ENCODE measurements at places on chromosomes 5 and 9.

DNA sequence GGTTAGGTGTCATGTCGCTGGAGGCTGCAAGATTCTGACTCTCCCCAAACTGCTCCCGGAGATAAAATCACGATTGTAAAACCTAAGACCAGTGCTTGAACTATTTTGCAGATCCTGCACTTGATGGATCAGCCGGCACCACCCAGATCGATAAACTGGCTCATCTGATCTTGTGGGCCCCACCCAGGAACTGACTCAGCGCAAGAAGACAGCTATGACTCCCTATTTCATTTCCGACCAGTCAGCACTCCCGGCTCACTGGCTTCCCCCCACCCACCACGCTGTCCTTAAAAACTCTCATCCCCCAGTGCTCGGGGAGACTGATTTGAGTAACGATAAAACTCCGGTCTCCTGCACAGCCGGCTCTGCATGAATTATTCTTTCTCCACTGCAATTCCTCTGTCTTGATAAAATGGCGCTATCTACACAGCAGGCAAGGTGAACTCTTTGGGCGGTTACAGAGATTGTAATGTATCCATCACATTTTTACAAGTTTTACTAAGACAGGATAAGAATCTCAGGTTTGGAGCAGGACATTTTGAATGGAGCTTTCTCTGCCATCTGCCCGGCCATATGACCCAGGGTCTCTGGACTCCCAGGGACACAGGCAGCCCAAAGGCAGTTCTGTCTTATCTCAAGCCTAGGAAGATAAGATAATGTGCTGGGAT lies 10.6 kb upstream of the PPP1R26 start:
- DNase-seq: peak; percentile 86

DNA sequence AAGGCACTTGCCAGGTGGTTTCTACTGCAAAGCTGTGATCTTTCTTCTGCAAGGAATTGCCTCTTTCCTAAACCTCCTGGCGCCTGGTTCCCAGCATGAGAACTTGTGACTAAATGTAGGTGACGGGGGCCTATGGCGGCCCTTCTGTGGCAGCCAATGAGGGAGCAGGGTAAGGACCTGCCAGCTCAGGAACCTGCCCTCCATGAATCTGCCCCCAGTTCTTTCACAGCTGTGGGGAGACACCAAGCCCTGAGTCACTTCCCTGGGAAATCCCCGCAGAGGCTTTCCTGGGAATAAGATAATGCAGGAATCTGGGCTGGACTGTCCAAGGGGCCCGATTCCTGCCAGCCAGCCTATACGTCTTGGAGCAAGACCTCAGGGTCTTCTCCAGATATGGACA lies 56.7 kb upstream of the CTNNA1 start:
- DNase-seq: no peak

DNA sequence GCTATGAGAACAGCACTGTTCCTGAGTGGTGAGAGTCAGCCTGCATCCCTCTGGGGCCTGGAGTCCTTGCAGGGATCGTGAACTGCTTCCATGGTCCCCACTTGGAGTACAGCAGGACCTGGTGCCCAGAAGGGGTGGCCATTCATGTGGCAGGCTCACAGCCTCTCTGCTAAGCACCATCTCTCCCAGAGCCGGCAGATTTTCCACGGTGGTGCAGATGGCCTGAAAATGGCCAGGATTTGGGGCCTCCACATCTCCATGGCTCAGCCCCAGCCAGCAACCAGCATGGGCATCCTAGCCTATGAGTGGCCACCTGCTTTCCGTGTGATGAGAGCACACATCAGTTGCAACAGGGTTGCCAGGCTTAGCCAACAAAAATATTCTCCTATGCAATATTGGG lies 33.9 kb upstream of the SEMA4D start:
- no peak for DNase-seq

- DNase-seq: no peak
Observed at GRCh38 chr9:9914174-9914573, 698.6 kb downstream of the PTPRD start.

DNA sequence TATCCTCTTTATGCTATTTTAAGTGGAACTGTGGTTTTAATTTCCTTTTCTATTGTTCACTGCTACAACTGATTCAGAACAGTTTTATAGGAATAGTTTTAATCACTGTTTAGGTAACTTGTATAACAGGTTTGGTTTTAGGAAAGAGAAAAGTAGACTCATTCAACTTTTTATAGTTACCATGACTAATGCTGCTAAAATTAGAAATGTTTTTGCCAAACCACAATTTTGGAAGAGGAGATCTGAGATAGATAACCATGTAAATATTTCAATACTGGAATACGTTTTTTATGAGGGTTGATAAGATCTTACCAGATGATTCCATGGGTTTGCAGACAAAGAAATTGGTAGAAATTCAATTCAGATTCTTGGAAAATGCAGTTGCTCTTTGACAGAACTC lies 404.6 kb upstream of the ARRDC3 start:
- no peak for DNase-seq

GRCh38 chr5:8396246-8396645 lies 527.3 kb downstream of the MTRR start:
- no peak for DNase-seq

GRCh38 chr5:176643491-176644219 lies 3.6 kb upstream of the TSPAN17 start:
- no peak for DNase-seq

- no peak for DNase-seq
Observed at GRCh38 chr5:7754997-7755596, 95.8 kb downstream of the CFAP90 start.

DNA sequence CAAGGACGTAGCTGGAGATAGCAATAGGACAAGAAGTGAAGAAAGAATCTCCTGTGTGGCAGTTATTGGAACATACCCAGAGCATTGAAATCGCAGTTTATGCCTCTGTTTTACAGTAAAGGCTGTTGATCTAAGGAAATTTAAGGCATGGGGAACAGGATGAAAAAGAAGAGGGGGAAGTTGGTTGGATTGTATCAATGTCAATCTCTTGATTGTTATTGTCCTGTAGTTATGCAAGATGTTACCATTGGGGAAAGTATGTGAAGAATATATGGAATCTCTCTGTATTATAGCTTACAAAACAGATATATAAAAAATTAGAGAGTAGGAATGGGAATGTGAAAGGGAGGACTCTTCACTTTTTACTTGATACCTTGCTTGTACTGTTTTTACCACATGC lies 195.6 kb upstream of the NREP start:
- no peak for DNase-seq

GRCh38 chr9:134062461-134063087 lies 5.3 kb downstream of the BRD3 start:
- DNase-seq: no peak

DNA sequence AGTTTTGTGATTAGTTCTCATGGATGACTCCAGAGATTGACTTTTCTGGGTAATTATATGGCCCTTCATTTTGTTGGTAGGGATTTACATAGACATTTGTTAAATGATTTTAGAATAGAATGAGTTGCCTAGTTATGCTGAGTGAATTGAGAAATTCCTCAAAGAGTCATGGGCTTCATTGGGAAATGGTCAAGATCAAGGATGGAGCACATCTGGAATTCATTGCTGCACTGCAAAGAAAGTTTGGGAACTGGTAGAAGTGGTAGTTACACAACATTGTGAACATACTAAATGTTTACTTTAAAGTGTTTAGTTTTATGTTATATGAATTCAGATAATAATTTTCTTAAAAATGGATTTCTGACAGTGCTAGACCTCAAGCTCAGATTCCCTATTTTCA lies 46.5 kb downstream of the PIP5K1B start:
- DNase-seq: no peak

DNA sequence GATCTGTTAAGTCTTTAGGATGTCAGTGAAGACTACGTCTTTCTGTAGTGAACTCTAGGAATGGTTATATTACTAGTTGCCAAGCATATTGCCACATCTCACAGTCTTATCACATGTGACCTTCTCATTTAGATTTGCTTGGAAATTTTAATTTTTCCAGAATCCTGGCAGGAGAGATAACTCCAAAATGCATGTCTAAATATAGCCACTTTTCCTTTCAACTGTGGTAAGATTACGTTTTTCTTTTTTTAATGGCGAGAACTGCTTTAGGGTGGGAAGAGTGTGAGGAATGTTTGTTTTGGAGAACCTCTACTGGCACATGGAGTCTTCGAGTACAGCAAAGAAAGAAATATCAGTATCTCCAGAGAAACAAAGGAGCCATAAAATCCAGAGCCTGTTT lies 91.7 kb upstream of the ADAMTSL1 start:
- no peak for DNase-seq

DNA sequence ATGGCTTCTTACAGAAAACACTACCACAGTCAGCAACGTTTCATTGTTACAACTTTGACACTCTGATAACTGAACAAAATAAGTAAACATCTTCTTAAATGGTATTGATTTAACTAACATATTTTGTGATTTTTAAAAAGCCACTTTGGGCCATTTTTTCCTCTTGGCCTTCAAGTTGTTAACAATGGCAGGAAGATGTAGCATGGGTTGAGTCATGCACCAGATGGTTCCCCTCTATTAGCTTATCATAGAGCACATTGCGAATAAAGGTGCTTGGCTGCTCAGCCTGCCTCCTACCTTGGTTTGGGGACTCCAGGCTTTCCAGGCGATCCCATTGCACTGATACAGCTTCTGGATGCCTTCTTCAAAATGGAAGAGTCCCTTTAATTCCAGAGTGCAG lies 24.1 kb upstream of the CER1 start:
- DNase-seq: no peak

GRCh38 chr5:118775790-118776499 lies 212.4 kb downstream of the DTWD2 start:
- DNase-seq: no peak

GRCh38 chr5:158070859-158071258 lies 211.9 kb upstream of the CLINT1 start:
- no peak for DNase-seq

GRCh38 chr5:79236970-79237739 lies 1.2 kb downstream of the JMY start:
- peak; percentile 44 for DNase-seq

GRCh38 chr5:59008816-59009473 lies 426.1 kb downstream of the RAB3C start:
- no peak for DNase-seq

DNA sequence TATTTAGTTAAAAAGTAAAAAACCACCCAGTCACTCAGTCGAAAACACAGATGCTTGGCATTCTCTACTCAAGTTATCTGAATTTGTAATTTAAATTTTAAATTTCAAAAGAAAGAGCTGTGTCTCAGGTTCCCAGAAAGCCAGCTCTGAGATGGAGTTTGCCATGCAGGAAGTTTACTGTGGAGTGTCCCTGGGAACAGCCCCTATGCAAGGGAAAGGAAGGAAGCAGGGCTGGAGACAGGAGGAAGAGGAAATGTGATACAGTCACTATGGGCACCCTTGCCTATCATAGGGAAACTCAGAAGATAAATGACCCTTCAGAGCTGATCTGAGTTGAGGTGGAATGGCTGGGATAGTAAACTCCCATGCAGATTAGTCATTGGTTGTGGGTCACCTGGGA lies 408.8 kb upstream of the ACTBL2 start:
- DNase-seq: no peak

- DNase-seq: no peak
Observed at GRCh38 chr9:10534850-10535249, 78.0 kb downstream of the PTPRD start.

GRCh38 chr5:59095480-59095879 lies 512.6 kb downstream of the RAB3C start:
- DNase-seq: no peak

- no peak for DNase-seq
Observed at GRCh38 chr9:117296453-117296852, 118.4 kb downstream of the ASTN2 start.

DNA sequence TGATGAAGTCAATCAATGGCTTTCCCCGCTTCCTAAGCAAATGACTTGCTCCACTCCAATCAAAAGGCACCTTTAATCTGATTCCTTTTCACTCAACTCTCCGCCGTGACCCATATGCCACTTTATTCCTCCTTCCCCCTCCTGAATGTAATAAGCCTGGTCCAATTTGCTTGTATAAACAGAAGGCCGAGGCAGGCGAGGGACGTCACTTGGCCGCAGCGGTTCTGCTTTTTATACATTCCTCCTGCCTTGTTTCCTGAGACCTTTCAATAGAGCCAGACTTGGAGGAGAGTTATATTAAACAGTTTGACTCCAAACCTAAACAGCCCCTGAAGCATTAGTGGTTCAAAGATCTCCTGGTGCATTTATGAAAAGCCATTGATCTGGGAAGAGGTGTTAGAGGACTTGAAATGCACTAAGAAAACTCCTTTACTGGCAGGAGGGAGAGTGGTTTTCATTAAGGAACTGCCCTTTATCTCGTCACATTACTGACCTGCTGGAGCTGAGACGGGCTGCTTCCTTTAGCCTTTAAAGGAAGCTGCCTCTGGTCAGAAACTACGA lies 273.4 kb downstream of the SLIT3 start:
- no peak for DNase-seq

DNA sequence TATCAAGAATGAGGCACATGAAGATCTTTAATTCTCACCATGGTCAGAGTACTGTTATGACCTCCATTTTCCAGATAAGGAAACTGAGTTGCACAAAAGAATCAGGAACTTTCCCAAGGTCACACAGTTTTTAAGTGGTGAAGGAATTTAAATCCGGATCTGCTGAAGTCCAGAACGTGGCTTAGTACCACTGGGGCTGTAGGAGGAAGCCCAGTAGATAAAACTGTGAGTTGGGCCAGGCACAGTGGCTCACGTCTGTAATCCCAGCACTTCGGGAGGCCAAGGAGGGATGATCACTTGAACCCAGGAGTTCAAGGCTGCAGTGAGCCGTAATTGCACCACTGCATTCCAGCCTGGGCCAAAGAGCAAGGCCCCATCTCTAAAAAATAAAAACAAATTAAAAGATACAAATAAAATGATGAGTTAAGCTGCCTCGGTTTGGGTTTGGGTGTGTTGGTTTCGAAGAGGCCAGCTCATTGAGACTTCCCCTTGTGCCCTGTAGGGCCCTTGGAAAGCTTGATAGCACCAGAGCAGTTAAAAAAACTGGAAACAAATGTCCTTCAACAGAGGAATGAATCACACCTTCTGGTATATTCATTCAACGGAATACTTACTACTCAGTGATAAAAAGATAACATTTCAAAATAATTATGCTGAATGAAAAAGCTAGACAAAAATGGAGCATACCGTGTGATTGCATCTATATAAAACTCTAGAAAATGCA lies 20.1 kb downstream of the ATOX1 start:
- no peak for DNase-seq

DNA sequence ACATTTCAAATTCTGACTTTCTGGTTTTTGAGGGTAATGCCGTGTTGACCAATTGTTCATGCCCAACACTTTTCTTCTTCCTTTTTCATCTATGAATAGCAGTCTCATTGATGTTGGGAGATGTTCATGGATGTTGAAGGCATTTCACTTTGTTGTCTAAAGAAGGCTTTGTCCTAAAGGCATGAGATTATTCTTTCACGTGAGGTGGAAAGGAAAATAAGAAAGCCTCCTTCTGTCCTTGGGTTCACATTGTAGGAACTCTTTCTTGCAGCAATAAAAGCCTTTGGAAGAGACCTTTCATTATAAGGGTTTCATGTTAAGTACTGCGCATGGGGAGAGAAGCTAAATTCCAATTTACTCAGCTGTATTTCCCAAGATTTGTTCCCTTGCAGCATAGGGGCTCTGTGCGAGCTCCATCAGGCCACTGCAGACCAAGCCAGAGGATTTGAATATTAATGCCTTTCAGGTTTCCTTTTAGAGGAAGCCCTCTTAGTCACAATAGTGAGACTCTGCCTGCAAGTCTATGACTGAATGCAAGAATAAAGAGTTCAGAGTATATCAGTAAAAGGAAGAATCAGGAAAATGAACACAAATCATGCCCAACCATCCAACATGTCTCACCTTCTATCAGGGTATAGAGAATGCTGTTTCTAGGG lies 274.6 kb downstream of the TMEM38B start:
- DNase-seq: no peak

Measured in CD4-positive, CD25-positive, alpha-beta regulatory T cell (primary cell).